ENCODE measurements at places on chromosomes 1 and 21. TPM values are rescaled to one million over a fixed set of nuclear protein-coding genes. Genes with fewer than 3 reads are reported as not detected.

The ANKRD45 gene
- not detected for total RNA-seq

The GBP1 gene
- 0.09 TPM for total RNA-seq

The CSF3R gene
- not detected for total RNA-seq

The SELP gene
- total RNA-seq: not detected

The FGR gene
- not detected for total RNA-seq

The PLOD1 gene
- total RNA-seq: 78.9 TPM

The OR10J1 gene
- not detected for total RNA-seq

The ZNF436 gene
- total RNA-seq: 6.1 TPM

The DYNLT5 gene
- total RNA-seq: not detected

The HJV gene
- not detected for total RNA-seq

The MNDA gene
- not detected for total RNA-seq

The PPFIA4 gene
- 0.38 TPM for total RNA-seq

The OR2L5 gene
- total RNA-seq: not detected

The GBP2 gene
- total RNA-seq: 1.1 TPM

The DMRTA2 gene
- total RNA-seq: 0.16 TPM

The C1orf210 gene
- total RNA-seq: not detected

The G0S2 gene
- 2.4 TPM for total RNA-seq

The HORMAD1 gene
- total RNA-seq: 8.1 TPM

The OR6K3 gene
- not detected for total RNA-seq

The HES4 gene
- total RNA-seq: 55.8 TPM

The UBXN10 gene
- total RNA-seq: not detected

The RHOU gene
- 6.7 TPM for total RNA-seq

The AK5 gene
- total RNA-seq: 7.8 TPM

The RAP1A gene
- total RNA-seq: 25.5 TPM

The IFNLR1 gene
- 1.5 TPM for total RNA-seq

The LRRC41 gene
- 37.6 TPM for total RNA-seq

The RBBP4 gene
- 77.7 TPM for total RNA-seq

The NLRP3 gene
- total RNA-seq: not detected

Data from A549 treated with RU486 at 1 μM for 4 hours (cell line).